NCI-H1105 treated with DMSO at 0.1 percent for 48 hours (cell line): ENCODE measurements at places on chromosomes 1 and 21.
A peak's percentile ranks its signal among the peaks of the same experiment; 100 is the strongest.

DNA sequence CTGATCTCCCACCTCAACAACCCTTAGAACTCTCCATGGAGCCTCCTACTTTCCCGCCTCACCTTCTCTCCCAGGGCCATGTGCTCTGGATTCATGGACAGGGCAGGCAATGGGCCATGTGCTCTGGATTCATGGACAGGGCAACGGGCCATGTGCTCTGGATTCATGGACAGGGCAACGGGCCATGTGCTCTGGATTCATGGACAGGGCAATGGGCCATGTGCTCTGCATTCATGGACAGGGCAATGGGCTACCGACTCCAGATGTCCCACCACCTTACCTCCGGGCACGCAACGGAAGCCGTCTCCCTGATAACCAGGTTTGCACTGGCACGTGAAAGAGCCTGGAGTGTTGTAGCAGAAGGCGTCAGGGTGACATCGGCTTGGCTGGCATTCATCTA lies 53.2 kb downstream of the NID1 start:
- no peak for DNase-seq

GRCh38 chr1:230621324-230622030 lies 20.8 kb upstream of the COG2 start:
- no peak for DNase-seq

DNA sequence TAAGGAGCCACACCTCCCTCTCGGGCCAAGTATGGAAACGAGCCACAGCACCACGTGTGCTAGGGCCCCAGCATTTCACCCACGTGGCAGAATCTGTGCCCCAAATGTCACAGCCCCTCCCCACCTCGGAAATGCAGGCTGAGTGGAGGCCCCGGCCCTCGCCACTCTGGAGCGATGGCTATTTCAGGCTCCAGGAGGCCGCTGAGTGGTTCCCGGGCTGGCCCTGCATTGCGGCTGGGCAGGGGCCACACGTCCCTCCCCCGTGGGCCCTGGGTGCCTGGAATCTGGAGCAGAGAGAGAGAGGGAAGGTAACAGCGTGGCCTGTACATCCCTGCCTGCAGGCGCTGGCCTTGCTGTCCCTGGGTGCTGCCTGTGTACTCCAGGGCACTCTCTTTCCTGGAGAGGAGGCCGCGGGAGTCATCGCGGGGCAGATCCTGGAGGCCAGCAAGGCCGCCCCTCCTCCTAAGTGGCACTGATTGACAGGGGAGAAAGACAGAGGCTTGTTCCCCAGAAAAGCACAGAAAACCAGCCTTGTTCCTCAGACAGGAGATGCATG lies 68.0 kb upstream of the TRAPPC10 start:
- DNase-seq: no peak

GRCh38 chr1:116874733-116875249 lies 34.9 kb upstream of the PTGFRN start:
- no peak for DNase-seq

- no peak for DNase-seq
Observed at GRCh38 chr1:51276286-51276685, 40.2 kb downstream of the RNF11 start.

DNA sequence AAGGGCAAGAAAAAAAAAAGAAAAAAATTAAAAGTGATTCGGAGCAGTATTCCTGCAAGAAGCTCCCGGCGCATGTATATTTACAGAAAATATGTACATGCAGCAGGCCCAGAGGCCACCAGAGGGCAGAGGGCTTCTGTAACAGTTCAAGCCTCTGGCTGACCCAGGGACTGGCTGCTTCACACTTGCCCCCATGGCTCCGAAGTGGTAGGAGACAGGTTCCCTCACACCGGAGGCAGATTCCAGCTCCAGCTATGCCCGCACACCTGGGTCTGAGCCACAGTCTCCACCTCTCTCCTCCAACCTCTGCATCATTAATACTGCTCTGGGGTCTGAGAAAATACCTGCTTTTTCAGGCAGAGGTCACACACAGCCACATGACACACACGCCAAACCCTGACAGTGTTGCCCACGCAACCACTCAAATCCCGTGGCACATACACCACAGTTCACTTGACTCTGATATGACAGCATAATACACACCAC lies 2.2 kb upstream of the ARHGAP30 start:
- DNase-seq: peak; percentile 4

- no peak for DNase-seq
Observed at GRCh38 chr1:236086537-236086936, 21.6 kb upstream of the NID1 start.

DNA sequence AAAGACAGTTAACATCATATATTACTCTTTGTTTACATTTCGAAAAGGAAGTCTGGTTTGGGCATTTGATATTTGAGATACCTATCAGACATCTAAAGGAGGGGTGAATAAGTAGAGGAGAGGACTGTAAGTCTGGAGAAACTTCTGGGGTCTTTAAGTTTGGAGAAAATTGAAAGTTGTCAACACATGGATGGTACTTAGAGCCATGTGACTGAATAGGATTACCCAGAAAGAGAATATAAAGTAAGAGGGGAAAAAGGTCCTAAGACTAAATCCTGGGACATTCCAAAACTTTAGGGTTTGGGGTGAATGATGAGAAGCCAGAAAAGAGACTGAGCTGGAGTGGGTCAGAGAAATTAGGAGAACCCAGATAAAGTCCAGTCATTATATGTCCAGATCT lies 10.1 kb upstream of the RNF2 start:
- no peak for DNase-seq

DNA sequence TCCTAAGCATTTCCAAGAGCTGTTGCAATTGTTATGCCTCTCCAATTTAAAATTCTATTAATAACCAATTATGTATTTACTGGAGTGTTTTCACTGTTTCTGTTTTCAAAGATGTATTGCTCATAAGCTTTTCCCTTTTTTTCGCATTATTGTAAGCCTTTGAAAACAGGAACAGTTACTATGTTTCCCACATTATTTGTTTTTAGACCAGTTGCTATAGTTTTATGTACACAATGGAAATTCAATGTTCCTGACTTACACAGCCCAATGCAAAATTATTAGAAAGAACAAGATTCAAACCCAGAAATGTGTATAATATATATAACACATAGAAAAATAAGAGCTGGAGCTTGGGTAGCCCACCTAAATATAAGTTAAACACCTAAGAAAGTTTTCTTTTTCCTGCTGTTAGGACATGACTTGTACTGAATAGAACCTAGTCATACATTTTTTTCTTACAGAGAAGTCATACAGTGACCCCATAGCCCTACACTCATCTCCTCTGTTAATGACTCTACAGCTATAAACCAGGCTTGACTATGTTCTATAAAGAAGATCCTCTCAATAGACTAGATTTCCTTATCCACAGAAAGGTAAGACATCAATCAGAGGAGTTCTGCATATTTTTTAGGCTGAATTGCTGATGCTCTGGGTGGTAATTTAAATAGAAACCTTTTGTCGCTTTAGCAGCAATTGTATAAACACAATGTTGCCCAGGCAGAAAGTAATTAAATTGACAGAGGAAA lies 299.6 kb downstream of the USH2A start:
- DNase-seq: no peak

DNA sequence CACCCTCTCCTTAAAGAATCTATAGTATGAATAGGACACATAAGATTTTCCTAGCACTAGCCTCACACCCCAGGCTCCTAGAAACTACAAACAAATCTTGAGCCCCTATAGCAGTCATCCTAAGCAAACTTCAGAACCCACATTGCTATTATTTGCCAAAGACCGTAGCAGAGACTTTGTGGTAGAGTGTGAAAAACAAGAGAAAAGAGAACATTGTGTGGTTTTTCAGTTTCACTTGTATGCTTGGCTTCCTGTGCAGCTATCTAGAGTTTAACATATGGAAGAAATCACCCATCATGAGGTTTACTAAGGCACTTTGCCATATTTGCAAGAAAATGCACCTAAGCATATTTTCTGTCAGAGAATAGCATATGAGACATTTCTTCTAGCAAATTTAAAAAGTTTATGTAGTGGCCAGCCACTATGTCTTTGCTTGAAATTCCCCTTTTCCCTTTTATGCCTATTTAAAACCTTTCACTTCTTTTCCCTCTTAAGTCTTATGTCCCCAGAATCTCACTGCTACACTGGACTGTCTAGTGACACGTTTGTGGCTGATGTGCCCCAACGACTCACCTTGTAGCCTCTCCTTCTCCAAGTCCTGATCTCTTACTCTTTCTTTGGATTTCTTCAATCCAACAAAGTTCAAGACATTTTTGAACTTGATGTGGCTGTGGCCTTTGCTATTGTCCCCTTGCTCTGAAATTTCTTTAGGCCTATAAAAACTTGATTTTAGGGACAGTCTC lies 25.6 kb downstream of the CCDC190 start:
- no peak for DNase-seq

DNA sequence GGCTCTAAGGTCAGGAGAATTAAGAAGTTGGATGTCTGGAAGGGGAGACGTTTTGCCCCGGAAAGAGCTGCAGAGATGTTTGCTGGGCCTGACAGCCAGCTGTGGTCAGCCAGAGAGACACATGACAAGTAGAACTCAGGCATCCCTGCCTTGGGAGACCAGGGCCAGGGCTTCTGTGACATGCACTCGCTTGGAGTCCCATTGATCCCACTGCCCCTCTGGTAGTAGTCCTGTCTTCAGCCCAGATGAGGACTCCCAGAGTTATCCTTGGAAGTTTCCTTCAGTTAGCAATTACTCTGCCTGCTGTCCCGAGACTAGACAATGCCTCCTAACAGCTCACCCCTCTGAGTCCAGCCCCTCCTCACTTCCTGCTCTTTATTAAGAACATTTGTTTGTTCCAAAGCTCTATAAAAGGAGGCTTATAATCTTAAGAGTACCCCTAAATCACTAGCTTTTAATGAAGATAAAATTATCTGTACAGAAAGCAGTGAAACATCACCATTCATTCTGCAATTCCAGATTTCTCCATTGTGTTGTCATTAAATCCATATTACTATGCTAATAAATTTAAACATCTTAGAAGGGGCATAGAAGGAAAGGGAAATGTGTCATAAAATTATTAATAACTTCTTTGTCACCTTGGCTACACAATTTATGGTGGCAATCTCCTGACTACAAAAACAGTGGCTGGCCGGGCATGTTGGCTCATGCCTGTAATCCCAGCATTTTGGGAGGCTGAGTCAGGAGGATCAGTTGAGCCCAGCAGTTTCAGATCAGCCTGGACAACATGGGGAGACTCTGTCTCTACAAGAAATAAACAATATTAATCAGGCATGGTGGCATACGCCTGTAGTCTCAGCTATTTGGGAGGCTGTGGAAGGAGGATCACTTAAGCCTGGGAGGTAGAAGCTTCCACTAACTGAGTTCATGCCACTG lies 94.2 kb downstream of the KCNK1 start:
- no peak for DNase-seq

GRCh38 chr21:27564684-27565301 lies 597.9 kb upstream of the ADAMTS5 start:
- peak; percentile 27 for DNase-seq

GRCh38 chr1:174999936-175000696 lies at the start of gene CACYBP:
CACYBP (plus strand) TSS chr1:174999947; CDS start chr1:175000181, 234 bp downstream.
- DNase-seq: peak; percentile 47

- no peak for DNase-seq
Observed at GRCh38 chr21:44846485-44847260, 26.8 kb downstream of the PTTG1IP start.

DNA sequence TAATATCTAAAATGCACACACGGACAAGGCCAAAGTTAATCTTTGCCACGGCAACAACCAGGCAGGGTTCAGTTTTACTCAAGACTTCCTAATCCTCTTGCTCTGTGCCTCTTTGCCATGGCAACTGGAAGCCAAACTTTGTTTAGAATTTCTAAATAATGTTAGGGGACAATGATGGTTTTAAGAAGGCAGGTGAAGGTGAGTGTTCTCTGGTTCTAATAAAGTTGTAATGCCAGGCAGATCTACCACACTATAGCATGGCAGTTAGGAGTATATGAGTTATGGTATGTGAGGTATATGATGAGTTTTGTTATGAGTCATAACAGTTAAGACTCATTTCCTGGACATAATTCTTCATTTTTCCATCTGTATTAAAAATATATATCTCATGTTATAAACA lies 2.7 kb downstream of the PTPRC start:
- DNase-seq: no peak

DNA sequence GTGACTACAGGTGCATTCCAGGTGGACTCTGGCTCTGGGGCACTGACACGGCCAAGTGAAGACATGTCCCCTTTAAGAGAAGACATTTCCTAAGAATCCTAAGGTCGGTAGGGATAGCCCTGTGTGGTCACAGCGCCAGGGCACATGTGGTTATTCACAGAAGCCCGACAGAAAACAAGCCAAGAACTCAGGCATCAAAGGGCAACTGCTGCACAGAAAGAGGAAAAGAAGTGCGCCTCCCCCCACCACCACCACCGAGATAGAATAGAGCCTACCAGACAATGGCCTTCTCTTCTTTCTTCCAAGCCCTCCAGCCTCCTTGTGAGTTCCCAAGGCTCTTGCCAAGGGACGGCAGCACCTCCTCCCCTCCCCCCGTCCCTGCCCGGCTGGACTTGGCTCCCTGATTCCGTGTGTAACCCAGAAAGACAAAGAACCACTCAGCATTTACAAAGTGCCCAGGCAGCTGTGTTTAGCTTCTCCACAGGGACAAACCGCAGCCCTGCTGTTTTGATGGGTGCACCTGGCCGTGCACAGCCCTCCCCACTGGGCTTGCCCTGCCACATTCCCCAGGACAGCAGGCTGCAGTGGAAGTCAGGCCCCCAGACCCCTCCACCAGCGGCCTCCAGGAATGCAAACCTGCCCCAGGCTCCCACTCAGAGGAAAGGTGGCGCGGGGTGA lies 30.2 kb downstream of the TMPRSS2 start:
- no peak for DNase-seq

GRCh38 chr1:64854674-64855073 lies 109.8 kb downstream of the RAVER2 start:
- DNase-seq: no peak

GRCh38 chr1:220787069-220787619 lies 431 bp downstream of the MTARC1 start:
- peak; percentile 84 for DNase-seq

DNA sequence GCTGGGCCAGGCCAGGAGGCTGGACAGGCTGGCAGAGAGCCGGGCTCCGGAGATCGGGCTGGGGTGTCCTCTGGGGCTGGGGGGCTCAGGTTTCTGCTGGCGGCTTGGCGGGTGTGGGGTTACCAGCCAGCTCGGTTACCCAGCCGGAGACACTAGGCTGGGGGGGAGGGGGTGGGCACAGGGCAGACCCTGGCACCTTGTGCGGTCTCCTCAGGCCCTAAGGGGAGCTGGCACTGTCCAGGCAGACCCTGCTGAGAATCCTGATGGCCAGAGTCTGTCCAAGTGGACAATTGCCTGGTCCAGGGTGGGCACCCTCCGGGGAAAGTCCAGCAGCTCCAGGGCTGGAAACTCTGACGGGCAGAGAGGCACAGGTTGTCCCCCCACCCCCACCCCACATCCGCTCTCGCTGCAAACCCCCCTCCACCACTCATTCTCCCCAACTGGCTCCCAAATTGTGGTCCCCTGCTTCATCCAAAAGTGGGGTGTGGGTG lies 6.7 kb downstream of the ZBTB7B start:
- DNase-seq: no peak

GRCh38 chr1:119136401-119136800 lies 4.1 kb downstream of the WARS2 start:
- no peak for DNase-seq

DNA sequence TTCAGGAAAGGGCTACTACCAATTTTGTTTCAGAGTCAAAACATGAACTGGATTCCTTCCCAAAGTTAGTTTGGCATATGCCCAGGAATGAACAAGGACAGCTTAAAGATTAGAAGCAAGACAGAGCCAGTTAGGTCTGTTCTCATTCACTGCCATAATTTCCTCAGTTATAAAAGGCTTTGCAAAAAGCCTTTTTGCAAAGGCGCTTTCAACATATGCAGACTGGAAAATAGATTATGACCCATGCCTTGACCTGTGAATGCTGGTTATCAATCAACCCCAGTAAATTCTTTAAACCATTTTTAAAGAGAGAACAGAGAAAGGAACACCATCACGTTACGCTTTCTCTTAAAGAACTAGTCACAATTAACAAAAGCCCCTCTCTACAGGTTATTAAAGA lies 1.7 kb upstream of the FRRS1 start:
- DNase-seq: no peak
